D341Med (cell line): ENCODE measurements at places on chromosomes 5 and 9.

DNA sequence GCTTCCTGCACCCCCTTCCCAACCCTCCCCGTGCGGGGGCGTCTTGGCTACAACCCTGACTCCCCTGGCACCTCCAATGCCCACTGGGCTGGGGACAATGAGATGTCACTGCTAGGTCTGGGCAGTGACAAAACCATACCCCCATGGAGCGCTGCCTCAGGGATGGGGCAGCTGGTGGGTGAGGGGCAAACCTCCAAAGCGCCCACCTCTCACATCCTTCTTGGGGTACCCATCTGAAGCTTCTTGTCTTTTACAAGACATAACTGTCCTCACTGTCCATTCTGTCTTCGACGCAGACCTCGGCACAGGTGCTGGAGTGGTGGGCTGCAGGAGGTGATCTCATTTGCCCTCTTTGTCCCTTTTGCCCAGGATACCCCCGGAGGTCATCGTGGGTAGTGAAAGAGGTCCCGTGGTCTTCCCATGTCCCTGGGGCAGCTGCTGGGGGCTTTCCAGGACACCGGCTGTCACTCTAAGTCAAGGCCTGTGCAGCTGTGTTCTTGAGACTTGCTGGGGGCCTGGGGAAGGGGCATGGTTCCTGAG is 27.8 kb upstream of the CSF1R start:
- no peak for DNase-seq

DNA sequence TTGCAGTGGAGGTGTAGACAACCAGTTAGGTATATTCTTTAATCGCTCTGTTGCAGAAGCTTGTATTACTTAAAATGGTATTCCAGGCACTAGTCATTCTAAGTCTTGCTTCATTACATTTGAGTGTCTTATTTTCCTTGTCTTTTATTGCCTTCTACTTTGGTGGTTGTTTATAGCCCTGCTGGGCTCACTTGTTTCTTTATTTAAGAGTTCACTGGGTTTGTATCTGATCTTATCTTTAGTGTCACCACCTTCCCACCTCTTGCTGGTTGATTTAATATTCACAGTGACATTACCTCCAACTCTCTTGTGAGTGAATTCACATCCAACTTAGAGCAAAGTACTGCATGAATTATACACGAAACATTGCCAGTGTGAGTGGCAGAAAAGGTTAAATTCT is 83.6 kb upstream of the BNC2 start:
- no peak for DNase-seq

DNA sequence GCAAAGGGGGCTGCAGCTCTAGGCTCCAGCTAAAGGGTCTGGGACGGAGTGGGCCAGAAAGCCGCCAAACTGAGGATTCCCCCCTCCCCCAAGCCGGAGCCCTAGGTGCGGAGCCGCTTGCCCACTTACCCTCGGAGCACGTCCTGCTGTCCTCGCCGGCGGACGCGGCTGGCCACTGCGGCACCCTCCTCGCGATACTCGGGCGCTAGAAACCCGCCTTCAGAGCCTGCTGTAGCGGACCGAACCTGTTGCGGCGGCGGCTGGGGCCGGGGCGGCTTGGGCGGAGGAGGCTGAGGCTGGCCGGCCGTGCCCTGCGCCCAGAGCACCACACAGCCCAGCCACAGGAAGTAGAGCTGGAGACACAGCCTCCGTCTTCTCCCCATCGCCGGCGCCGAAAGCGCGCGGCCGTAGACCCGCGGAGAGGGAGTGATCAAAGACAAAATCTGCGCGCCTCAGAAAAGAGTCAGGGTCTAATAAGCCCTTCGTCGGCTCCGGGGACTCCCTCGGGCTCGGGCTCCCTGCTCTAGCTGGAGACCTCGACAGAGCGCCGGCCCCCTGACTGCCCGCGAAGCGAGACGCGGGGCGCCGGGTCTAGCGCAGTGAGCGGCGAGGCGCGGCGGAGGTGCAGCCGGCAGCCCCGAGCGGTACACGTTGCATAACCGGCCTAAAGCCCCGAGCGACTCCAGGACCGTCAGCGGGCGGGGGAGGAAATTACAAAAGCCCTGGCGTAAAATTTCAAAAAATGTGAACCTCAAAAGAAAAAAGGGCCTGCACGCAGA is 635 bp downstream of the FBN2 start:
- peak; percentile 75 for DNase-seq

DNA sequence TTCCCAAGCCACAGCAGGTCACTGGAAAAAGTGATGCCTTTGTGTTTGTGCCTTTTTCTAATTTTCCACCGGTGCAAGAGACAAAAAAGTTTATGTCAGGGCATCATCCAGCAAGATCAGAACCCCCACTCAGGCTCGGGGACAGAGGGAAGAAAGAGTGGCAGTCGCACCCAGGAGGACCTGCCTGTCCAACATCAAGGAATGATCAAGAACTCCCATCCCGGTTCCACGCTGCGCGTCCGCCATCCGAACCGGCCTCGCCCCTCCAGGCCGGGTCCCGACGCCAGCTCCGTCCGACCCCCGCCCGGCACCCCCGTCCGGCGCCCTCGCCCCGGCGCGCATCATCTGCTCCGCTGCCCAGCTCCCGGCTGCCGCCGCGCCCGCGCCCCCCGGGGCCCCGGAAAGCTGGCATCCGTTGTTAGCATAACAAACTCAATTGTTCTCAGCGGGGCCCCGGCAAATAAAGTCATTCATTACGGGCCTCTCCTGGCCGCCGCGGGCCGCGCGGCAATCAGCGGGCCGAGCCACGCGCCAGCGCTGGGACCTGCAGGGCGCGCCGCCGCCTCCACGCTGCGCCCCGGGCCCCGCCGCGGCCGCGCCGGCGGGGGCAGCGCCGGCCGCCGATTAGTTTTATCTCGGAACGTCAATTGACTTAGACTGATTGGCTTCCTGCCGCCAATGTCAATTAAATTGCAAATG is 48.1 kb downstream of the PAX5 start:
- DNase-seq: no peak

DNA sequence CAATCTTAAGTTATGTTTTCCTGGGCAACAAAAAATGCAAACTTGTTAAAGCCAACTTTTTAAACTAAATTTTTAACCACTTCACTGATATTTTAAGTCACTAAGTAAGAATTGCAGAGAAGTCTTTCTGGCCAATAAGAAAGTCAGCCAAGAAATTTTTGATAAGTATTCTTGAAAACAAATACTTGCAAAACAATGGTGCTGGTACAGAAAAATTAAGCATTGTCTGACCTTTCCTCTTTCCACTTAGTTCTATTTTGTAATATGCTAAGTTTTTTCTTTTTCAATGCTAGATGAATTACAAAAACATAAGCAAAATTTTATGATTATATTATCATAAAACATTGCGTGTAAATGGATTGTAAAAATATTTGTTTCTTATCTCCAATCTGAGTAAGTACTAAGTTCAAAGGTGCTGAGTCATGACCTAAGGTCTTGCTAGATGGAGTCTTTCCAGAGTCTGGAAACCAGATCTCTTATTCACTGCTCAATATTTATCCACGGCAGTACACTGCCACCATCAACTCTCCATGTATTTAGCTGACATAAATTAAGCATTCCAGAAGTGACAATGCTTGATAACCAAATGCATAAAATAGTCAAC is 139.7 kb downstream of the MEF2C start:
- no peak for DNase-seq

GRCh38 chr9:127055745-127056402 is 66.6 kb downstream of the ANGPTL2 start:
- no peak for DNase-seq

- DNase-seq: no peak
Observed at GRCh38 chr9:86349271-86349670, 4.9 kb downstream of the TUT7 start.

DNA sequence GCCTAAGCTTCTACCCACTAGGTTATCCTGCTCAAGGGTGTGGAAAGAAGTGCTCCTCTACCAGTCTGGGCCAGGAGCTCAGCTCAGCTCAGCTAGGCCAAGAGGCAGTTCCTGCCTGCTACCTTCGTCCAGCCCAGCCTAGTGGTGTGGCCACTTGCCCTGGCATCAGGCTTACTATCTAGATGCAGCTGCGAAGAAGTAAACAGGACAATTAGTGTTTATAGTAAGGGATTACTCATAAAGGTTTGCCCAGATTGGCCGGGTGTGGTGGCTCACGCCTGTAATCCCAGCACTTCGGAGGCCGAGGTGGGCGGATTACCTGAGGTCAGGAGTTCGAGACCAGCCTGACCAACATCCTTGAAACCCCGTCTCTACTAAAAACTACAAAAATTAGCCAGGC is 12.8 kb upstream of the SPATA24 start:
- no peak for DNase-seq

DNA sequence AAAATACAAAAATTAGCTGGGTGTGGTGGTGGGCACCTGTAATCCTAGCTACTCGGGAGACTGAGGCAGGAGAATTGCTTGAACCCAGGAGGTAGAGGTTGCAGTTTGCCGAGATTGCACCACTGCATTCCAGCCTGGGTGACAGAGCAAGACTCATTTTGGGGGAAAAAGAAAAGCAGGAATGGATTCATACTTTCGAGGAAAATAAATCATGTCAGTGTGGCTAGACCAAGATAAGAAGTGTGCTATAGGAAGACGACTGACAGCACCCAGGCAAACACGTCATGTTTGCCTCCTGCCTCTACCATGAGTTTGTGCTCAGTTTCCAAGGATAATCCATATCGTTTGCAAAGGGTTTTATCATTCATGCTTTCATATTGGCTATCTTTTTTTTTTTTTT is 19.3 kb upstream of the ATOSB start:
- DNase-seq: no peak

DNA sequence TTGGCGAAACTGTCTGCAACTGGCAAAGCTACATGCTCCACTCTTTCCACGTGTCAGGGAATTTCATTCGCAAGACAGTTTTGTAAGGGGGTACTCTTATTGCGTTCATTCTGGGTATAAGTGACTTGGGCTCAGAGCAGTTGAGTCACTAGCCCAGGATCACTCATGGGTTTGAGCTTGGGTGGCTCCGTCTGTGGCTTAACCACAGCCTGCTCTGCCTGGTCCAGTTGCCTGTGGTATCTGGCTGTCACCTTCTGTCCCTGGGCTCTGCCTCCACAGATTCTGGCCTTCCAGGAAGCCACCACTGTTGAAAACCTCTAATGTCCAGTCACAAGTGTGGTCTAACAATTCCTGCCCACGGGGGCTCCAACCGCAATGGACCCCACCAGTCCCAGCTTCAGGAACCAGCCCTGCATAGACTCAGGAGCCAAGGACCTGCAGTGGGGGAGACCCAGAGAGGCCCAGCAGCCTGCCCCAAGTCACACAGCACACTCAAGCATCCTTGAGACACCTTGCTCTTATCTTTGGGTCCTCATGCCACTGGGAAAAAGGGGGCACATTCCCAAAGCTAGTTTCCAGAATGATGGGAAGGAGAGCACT is 10.4 kb downstream of the KIF12 start:
- no peak for DNase-seq

DNA sequence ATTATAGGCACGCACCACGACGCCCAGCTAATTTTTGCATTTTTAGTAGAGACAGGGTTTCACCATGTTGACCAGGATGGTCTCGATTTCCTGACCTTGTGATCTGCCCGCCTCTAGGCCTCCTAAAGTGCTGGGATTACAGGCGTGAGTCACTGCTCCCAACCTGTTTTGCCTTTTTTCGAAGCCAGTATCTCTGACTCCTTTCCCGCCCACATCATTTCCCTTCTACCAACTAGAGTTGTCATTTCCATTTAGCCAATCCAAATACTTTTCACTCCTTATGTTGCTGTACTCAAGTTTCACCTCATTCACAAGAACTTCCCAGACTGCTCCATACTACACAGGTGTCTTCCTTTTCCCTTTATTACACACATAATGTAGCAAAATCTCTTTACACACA is 502.6 kb upstream of the CDH6 start:
- no peak for DNase-seq

DNA sequence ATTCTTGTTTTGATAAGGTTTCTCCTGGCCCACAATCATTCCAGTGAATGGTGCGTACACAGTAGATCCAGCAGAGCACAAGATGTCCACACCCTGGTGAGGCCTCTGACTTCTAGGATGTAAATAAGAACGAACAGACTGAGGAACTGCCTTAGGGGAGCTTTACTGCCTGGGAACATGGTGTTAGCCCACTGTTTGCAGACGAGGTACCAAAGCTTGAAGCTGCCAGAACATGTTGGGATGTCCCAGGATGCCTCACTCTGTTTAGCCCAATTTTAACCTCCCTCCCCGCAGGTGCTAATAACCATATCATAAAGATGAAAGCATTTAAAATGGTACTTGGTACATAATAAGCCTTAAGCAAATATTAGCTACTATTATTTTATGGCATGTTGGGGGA is 3.5 kb downstream of the LECT2 start:
- no peak for DNase-seq

GRCh38 chr9:27442464-27442863 is 81.6 kb upstream of the IFNK start:
- DNase-seq: no peak

DNA sequence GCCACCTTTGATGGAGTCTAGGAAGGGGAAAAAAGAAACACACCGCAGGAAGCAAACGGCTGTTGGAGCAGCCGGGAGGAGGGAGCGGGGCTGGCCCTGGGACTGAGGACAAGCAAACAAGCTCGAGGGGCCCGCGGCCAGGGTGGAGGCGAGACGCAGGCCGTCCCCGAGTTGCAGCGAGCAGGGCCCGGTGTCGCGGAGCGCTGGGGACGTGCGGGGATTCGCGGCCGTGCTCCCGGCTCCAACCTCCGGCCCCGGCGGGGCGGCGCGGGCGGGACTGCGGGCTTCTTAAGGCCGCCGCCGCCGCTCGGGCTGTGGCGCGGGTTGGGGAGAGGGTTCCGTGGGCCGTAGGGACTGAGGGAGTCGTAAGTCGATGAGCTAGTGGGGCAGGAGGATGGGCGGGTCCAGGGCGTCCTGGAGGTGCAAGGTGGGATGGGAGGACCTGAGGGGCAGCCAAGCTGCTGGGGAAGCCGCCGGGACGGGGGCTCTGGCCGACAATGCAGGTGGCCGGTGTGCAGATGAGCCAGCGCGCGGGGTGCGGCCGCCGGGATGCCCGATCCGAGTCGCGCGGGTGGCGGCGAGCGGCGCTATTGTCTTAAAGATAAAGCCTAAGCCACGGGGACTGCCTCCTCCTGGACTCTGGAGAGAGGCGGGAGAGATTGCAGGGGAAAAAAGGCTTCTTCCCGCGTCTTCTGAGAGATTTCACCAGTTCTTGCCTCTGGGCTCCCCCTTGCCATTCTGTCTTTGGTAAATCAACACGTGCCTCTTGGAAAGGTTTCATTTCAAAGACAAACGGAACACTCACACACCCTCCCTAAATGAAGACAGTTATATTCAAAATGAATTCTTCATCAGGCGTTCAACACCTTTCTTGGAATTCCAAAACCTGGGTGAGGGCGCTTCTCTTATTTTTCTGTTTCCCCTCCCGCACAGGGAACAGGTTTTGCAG is 1.6 kb upstream of the HAPLN1 start:
- peak; percentile 86 for DNase-seq

DNA sequence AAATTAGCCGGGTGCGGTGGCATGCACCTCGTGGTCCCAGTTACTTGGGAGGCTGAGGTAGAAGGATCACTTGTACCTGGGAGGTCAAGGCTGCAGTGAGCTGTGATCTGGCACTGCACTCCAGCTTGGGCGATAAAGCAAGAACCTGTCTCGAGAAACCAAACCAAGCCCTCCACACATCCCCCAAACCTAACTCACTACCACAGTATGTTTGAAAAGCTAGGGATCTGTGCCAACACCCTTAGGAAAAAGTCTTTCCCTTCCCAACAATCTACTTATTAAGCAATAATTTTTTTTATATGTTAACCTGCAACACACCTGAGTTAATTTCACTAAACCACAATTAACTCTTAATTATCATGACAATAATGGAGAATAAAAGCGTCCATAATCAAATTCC is 2.2 kb downstream of the UBTD2 start:
- no peak for DNase-seq
